RKO (cell line): ENCODE measurements at places on chromosomes 2 and 18.

- no peak for DNase-seq
Observed at GRCh38 chr2:86593266-86593665, 30.0 kb upstream of the CHMP3 start.

- DNase-seq, result no peak
Observed at GRCh38 chr2:225231900-225232299, 167.6 kb upstream of the NYAP2 start.

DNA sequence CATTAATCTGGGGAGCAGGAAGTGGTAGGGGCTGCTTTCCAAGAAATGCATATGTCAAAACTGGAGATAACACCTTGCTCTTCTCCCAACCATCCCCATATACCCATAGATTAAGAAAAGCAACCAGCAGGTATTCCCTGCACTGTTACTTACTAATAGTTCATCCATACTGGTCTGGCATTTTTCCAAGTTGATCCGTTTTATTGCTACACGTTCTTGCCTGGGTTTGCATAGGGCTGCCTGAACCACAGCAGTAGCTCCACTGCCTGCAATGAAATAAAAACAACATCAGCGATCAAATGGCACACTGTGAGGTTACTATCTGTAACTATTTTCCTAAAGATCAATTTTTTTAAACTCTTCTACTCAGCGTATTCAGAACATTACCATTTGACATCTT, 65.6 kb downstream of the STK39 start:
- DNase-seq, result no peak

DNA sequence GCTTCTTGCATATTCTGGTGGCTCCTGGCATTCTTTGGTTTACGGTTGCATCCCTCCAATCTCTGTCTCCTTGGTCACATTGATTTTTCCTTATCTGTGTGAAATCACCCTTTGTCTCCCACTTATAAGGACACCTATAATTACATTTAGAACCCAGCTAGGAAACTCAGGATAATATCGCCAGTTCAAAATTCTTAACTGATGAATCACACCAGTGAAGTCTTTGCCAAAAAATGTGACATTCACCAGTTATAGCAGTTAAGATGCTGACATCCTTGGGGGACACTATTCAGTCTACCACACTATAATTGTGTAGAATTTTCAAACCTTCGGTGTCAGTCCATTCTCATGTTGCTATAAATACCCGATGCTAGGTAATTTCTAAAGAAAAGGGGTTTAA, 320.2 kb downstream of the TMX3 start:
- DNase-seq, result peak; percentile 33

GRCh38 chr2:84906108-84906899, 848 bp downstream of the TMSB10 start:
- DNase-seq, result peak; percentile 19

DNA sequence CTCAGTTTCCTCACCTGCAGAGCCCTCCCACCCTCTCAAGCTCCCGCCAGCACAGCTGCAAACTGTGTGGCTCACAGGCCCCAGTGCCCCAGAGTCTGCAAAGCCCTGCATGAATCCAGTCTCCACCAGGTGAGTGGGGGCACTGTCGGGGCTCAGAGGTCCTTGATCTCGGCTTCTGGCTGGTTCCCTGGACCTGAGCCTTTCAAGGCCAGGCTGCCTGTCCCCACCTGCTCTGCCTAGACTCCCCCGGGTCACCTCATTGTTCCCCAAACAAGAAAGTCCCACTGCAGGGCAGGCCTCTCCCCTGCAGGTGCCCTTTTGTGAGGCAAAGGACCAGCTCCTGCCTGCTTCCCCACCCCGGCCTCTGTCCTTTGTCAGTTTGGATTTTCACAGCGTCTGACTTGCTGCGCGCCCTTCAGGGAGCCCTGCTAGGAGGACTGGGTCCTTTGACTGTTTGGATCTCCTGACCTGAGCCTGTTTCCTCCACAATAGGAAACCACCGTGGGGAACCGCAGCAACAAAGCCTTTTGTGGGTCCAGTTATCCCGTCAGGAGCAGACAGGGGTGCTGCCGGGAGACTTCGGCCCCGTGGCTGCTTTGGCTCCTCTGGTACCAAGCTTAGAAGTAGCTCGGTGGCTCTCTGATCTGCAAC, 200.5 kb upstream of the HDAC4 start:
- no peak for DNase-seq

DNA sequence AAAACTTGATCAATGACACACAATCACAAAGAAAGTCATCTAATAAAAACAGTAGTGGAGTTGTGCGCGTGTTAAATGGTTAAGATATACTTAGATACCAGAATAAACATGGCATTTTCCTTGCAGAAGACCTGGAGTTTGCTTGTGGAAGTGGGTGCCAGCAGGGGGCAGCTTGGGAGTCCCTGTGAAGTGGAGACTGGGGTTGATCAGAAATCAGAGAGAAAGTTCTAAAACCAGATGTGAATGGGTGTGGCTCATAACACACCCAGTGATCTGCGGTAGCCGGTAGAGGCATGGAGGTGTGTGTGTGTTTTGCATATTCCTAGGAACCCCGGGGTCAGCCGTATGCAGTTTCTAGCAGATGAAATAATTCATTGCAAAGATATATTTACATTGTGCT, 300.1 kb upstream of the TRIB2 start:
- no peak for DNase-seq

DNA sequence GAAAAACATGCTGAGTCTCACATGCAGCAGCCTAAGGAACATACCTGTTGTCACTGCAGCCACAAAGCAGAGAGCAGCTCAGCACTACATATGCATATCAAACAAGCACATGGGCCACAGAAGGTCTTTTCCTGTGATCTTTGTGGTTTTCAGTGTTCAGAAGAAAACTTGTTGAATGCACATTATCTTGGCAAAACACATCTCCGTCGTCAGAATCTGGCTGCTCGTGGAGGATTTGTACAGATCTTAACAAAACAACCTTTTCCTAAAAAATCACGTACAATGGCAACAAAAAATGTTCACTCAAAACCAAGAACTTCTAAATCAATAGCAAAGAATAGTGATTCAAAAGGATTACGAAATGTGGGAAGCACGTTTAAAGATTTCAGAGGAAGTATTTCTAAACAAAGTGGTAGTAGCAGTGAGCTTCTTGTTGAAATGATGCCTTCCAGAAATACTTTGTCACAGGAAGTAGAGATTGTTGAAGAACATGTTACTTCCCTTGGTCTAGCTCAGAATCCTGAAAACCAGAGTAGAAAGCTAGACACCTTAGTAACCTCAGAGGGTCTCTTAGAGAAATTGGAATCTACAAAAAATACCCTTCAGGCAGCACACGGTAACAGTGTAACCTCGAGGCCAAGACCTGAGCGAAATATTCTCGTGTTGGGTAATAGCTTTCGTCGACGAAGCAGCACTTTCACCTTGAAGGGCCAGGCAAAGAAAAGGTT, 34.1 kb downstream of the ZNF407 start:
- DNase-seq, result no peak

DNA sequence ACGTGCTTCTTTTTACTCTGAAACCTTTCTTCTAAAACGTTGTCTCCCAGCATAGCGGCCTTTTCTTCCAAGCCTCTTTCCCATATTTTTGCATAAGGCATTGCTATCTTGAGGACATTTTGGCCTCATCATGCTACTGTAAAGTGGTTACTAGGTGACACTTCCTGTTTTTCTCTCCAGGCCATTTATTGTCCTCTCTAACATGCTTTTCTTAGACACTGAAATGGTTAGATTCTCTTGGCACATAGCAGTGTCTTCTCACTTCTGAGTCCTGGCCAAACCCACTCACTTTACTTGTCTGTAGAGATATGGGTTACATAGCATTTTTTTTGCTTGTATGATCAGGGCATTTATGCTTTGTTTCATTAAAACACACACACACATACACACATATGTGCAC, 50.1 kb upstream of the KCNH7 start:
- DNase-seq, result no peak
